Hematopoietic multipotent progenitor cell treated with erythropoietin and hydrocortisone succinate and interleukin-3 and kit ligand, for 15 days (in vitro differentiated cells): ENCODE measurements at places on chromosomes 4 and X.

DNA sequence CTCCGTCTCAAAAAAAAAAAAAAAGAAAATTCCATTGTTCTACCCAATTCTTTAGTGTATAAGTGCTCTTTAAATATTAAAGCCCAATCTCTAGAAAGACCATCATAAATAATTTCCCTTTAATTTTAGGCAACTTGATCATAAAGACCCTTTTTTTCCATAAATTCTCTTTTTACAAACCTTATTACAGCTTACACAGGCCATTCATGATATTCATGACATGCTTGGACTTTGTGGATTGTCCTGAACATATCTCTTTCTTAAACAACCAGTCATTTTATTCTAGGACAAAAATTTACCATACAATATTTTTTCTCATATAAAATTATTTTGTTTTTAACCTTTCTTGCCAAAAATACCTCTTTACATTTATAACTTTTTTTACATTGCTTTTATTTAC is 30.5 kb downstream of the TLR8 start:
- DNase-seq = no peak

DNA sequence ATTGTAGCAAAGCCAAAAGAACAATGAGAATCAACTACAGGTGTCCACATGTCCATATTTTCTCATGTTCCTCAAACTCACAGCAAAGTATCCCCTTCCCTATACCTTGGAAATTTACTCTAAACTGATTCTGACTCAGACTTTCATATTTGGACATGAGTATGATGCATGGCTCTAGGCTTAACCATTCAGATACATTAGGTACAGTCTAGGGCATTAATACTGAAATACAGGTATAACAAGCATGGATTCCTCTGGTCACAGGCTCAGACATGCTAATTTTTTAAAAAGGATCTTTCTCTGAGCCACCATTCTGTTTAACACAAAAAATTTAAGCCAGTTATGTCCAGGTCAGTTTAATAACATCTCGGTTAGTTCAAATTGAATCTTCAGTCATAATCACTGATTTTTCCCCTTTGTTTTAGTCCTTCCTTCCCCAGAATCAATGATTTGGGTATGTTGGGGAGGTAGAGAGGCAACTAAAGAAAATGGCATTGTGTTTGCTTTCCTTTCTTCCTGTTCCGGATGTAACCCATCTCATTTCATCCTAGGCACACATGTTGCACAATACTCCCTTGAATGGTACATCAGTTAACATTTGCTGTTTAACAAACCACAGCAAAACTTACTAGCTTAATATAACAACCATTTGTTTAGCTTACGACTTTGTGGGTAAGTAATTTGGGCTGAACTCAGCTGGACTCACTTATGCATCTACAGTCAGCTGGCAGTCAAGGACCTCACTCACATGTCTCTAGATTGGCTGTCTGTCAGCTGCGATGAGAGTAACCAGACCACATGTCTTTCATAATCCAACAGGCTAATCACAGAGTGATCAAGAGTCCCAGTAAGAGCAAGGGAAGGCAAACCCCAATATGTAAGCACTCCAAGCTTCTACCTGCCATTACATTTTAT is 75.3 kb upstream of the GRIA3 start:
- no peak for DNase-seq

DNA sequence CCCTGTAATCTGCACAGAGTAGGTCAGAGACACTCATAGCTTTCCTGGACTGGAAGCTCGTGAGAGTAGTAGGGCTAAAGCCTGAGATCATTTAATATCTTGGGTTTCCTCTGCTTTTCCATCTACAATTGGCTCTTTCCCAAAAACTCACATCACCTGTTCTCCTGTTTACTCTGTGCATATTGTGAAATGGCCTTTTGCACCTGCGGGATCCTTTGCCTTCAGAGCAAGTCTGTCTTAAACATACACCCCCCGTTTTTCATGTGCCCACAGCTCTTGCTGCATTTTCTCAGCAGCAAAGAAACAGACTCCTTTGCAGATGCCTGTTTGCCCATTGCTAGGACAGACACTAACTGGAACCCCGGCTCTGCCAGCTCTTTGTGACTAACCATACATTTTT is 608.3 kb upstream of the PCDH10 start:
- no peak for DNase-seq

- DNase-seq = no peak
Measured at GRCh38 chr4:24729119-24729730, 66.1 kb upstream of the SOD3 start.

DNA sequence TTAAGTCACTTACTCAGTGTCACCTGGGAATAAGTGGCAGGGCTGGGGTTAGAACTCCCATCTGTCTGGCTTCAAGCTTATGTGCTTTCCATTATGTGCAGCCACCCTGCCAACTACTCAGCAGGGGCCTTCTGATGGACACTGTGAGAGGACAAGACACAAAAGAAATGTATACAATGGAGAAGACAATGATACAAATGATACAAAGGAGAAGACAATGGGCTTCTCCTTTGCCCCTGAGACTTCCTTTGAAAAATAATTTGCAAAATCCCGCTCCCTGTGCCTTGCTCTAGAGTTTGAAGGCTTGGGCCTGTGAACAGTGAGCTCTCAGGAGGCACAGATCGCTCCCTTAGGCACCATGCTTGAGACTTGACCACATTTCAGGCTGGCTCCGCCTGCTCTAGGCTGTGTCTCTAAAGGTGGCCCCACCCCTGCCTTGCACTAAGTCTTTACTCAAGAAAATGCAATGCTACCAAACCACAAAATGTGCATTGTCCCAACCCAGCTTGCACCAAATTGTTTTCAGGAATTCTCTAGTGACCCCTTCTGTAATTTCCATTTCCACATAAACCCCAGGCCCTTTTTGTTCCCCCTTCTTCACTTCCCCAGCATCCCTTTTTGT is 27.1 kb upstream of the STX18 start:
- DNase-seq = no peak
